ENCODE measurements at places on chromosomes 7 and 10. TPM values are rescaled to one million over a fixed set of nuclear protein-coding genes. Genes with fewer than 3 reads are reported as not detected.

DNA sequence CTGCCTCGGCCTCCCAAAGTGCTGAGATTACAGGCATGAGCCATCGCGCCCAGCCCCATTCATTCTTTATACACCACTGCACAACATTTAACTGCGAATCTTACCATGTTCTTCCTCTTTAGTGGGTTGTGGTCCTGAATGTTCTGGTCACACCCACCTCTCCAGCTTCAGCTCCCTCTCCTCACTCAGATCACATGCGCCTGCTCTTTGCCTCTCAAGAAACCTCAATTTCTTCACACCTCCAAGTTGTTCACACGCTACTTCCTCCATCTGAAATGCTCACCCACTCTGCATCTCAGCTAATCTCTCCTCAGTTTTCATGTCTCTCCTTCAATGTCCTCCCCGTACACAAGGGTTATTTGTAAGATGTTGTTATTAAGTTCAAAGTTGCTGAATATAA, 2.4 kb upstream of the PRR15 start:
- H3K36me3 ChIP-seq, result no peaks in the 10 kb centered on the region
- no peak for DNase-seq
- no peaks in the 10 kb centered on the region for H3K27me3 ChIP-seq
- H3K27ac ChIP-seq, result no peak overlapping the region
- peaks cover 11% of the 10 kb centered on the region for H3K4me1 ChIP-seq
- H3K4me3 ChIP-seq, result no peak overlapping the region

GRCh38 chr7:6606866-6607583, 8.4 kb upstream of the ZNF853 start:
- H3K36me3 ChIP-seq, result peaks cover 8% of the 10 kb centered on the region
- no peak for DNase-seq
- no peaks in the 10 kb centered on the region for H3K4me1 ChIP-seq
- no peak overlapping the region for H3K4me3 ChIP-seq
- H3K27me3 ChIP-seq, result no peaks in the 10 kb centered on the region

DNA sequence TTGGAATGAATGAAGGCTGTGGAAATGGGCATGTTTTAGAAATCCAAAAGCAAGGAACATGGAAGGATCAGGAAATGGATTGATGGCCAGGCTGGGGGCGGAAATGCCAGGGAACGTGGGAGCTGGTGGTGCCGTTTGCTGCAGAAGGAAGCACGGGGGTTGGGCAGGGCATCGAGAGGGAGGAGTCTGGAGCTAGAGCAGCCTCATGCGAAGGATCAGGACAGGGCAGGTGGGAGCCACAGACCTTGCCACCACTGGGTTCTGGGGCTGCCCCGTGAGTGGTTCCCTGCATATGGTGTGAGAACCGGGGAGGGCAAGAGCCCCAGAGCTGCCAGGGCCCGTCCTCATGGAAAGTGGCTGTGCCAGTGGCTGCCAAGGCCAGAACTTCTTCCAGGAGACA, 193.8 kb upstream of the ZNF32 start:
- H3K4me1 ChIP-seq, result no peaks in the 10 kb centered on the region
- no peak overlapping the region for H3K4me3 ChIP-seq
- no peaks in the 10 kb centered on the region for H3K36me3 ChIP-seq
- H3K27me3 ChIP-seq, result no peaks in the 10 kb centered on the region
- H3K27ac ChIP-seq, result no peak overlapping the region

DNA sequence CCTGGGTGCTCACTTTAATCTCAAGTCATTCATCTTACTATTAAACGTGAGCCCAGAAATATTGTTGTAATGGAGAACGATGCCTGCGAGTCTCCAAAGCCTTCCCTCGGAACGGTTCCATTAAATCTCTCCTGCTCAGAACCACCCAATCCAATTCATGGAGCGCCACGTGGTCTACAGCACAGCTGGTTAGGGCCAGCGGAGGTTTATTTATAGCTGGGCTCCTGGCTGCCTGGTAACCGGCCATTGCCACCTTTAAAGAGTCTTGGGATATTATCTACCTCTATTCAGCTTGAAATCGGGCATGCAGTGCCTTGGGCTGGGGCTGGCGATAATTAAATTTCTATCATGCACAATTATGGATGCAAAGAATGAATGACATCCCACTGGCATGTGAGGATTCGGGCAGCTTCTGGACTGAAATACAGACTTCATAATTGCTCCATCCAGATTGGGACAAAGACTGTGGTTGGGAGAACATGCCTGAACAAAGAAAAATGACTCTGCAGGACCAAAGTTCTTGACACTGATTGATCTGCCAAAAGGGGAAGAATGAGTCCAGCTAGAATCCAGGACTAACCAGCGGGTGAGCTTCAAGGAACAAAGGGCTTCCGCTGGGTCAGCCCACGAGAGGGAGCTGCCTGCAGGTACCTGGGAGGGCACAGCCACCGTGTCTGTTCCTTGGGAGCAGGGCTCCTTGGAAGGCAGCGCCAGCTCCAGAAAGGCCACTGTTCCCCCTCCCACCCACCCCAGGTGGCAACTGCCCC, 7.3 kb downstream of the FAM20C start:
- no peak overlapping the region for H3K4me3 ChIP-seq
- H3K27me3 ChIP-seq, result no peaks in the 10 kb centered on the region
- H3K36me3 ChIP-seq, result peaks cover 16% of the 10 kb centered on the region
- peaks cover 7% of the 10 kb centered on the region for H3K4me1 ChIP-seq
- no peak for DNase-seq

GRCh38 chr7:151524331-151524730, 4.6 kb upstream of the RHEB start:
- no peaks in the 10 kb centered on the region for H3K27me3 ChIP-seq
- H3K36me3 ChIP-seq, result no peaks in the 10 kb centered on the region
- H3K4me1 ChIP-seq, result peaks cover 15% of the 10 kb centered on the region
- H3K27ac ChIP-seq, result no peak overlapping the region
- DNase-seq, result no peak

Gene PI4K2A
- total RNA-seq, result 18.7 TPM

Gene FAM25C
- total RNA-seq, result not detected

- H3K27ac ChIP-seq, result peak overlapping the region; percentile 65
- no peak for DNase-seq
- H3K36me3 ChIP-seq, result no peaks in the 10 kb centered on the region
- no peaks in the 10 kb centered on the region for H3K27me3 ChIP-seq
- H3K4me3 ChIP-seq, result no peak overlapping the region
Measured at GRCh38 chr7:946256-946996, 8.1 kb downstream of the ADAP1 start.
